ENCODE measurements at places on chromosomes 5 and 9. TPM values are rescaled to one million over a fixed set of nuclear protein-coding genes. Genes with fewer than 3 reads are reported as not detected.

Gene SECISBP2
- 77.9 TPM for total RNA-seq

Gene PTGER4
- total RNA-seq = 1.3 TPM

Gene PCDHB7
- total RNA-seq = 6.8 TPM

Gene SPAAR
- total RNA-seq = 1.1 TPM

Gene FCN2
- total RNA-seq = not detected

Gene ITGA1
- total RNA-seq = 13.2 TPM

Gene SVEP1
- 12.1 TPM for total RNA-seq

Gene HTR4
- 0.54 TPM for total RNA-seq

All from cerebellum (tissue), 4 donors.